GM13977 (cell line): ENCODE measurements at places on chromosomes 5 and 9.

GRCh38 chr5:95620870-95621838, 1.3 kb downstream of the GPR150 start:
- peak; percentile 58 for DNase-seq

DNA sequence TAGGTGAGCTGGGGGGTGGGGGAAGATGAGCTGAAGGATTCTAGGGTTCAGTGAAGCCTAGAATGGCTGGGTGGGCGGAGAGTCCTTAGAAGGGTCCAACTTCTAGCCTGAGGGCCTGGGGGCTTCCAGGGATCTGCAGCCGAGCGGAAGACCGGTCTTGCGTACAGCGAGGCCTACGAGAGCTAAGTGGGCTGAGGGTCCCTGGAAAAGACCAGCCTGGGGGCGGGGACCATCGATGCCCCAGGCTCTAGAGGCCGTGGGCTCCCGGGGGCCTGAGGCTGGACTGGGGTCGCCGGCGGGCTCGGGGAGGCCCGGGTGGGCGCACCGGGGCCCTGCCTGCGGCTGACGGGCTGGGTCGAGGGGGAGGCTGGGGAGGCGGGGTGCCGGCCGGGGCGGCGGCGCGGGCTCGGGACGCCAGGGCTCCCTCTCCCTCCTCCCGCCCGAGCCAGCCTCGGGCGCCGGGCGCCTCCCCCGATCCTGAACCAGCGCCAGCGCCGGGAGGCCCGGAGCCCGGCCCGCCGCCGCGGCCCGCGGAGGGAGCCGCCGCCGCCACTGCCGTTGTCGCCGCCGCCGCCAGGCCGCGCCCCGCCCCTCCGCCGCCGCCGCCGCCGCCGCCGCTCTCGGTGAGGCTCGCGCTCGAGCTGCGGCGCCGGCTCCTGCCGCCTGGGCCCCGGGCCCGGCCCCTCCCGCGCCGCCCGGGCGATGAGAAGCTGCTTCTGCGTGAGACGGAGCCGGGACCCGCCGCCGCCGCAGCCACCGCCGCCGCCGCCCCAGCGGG, at the start of gene MVB12B:
MVB12B (plus strand) TSS at position 602 of the 778 bp plus-strand sequence; CDS start at position 703, 101 bp downstream.
- DNase-seq: peak; percentile 84

DNA sequence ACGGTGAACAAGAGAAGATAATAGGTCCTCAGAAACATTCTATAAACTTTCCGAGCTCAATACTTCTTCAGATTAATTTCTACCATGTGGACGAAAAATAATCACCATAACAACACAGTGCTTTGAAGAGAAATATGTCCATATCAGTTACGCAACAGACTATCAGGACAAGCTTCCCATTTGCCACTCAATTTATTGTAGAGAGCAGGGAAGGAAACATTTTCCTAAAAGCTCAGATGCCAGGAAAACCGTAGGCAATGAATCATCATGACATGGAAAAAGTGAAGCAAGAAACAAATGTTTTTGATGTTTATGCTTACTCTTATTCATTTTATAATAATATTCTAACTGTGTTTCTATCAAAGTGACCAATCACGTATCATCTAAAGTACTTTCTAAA, 87.6 kb downstream of the S1PR3 start:
- DNase-seq: no peak

- no peak for DNase-seq
Measured at GRCh38 chr5:156595132-156595787, 254.8 kb upstream of the PPP1R2B start.

DNA sequence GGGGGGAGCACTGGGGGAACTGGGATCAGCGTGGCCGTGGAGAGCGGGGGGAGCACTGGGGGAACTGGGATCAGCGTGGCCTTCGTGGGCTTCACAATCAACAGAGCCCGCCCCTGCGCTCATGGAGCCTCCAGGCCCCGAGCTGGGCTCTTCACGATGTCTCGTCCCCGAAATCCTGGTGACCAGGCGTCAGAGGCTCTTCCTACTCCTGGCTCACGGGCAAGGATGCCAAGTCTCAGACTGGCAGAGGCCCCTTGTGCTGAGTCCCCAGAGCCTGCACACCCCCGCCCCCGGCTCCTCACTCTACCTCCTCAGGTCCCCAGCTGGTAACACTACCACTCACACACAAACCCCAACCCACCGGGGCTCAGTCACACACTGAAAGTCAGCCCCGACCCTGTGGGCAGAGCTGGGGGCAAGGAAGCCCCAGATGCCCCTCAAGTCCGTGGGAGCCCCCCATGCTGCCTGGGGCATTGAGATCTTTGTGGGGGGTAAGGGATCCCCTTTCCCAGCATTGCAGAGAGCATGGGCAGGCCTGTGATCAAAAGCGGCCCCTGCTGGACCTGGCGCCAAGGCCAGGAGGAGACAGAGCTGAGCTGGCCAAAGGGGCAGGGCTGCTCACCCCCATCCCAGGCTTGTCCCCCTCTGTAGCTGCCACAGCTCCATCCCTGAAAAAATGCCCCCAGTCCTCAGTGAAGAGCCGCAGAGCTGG, 26.7 kb downstream of the LHX3 start:
- no peak for DNase-seq

- no peak for DNase-seq
Measured at GRCh38 chr9:80204054-80204453, 632.3 kb downstream of the TLE4 start.

- no peak for DNase-seq
Measured at GRCh38 chr5:167587772-167588437, 703.5 kb upstream of the WWC1 start.

GRCh38 chr9:127175764-127176163, 53.3 kb upstream of the ANGPTL2 start:
- DNase-seq: no peak

DNA sequence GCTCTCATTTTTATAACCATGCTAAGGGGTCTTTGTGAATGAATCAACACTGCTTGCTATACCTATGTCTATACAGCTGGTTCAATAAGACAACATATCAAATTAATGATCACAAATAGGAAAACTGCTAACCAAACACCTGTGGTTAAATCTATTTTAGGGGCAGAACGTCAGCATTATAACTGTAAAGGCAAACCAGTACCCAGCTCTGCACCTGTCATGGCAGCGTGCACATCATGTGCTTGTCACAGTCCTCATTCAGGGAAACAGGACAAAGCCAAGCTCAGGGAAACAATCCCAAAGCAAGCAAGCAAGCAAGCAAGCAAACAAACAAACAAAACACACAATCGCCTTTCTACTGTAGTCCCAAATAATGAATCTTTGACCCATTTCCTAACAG, 277.7 kb upstream of the DAP start:
- DNase-seq: no peak

DNA sequence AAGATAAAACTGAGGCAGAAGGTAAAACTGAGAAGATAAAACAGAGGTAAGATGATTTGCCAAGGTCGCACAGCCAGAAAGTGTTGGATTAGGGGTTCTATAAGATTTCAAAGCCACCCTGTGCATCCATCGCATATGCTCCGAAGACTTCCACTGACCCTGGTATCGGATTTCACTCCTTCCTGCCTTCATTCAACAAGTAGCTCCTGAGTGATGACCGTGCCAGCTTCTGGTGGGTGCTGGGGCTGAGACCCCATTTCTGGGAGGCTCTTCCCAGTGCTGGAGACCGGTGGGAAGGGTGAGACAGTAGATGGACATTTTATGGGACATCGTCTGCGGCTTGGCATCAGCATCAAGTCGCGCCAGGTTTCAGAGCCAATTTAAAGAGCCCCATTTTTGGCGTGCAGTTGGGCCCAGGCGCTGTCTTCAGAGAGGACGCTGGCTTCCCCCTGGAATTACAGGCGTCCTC, 53.7 kb upstream of the DAB2IP start:
- DNase-seq: no peak

DNA sequence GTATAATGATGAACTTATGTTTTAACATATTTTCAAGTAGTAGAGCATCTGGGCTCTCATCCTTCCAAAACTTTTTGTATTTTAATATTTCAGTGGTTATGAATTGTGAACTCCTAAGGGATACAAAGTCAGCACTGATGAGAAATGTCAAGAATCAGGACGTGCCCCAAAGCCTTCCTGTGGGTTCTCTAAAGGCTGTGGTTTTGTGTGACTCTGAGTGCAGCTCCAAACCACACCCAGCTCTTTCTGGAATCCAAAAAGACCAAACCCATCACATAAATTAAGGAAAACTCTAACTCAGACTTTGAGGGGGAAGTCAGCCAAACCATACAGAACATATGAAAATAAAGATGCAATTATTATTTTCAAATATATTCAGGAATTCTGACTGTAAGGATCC, 40.8 kb upstream of the SMU1 start:
- no peak for DNase-seq

DNA sequence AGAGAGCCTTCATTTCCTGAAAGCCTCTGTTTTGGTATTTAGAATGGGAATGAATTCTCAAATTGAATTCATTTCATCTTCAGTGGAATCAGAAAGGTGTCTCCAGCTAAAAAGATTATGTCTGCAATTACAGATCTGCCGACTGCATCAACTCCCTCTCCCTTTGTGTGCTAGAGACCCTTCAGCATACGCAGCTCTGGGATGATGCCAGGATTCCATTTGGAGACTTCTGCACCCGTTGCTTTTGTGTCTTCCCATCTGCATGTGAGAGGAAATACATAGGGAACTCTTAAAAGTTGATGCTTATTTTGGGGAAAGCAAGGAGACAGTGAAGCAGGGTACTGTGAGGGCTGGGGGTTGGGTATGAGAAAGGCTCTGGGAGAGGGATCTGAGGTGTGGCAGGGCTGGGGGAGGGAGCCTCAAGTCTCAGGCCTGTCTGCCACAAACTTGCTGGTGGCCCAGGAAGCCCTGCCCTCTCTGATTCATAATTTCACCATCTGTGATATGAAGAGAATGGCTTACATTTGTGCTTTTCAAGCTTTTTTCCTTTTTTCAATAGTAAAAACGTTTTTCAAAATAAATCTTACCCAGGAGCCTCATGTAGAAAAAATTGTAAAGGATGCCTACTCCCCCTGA, 89.7 kb upstream of the SAP30L start:
- DNase-seq: no peak

DNA sequence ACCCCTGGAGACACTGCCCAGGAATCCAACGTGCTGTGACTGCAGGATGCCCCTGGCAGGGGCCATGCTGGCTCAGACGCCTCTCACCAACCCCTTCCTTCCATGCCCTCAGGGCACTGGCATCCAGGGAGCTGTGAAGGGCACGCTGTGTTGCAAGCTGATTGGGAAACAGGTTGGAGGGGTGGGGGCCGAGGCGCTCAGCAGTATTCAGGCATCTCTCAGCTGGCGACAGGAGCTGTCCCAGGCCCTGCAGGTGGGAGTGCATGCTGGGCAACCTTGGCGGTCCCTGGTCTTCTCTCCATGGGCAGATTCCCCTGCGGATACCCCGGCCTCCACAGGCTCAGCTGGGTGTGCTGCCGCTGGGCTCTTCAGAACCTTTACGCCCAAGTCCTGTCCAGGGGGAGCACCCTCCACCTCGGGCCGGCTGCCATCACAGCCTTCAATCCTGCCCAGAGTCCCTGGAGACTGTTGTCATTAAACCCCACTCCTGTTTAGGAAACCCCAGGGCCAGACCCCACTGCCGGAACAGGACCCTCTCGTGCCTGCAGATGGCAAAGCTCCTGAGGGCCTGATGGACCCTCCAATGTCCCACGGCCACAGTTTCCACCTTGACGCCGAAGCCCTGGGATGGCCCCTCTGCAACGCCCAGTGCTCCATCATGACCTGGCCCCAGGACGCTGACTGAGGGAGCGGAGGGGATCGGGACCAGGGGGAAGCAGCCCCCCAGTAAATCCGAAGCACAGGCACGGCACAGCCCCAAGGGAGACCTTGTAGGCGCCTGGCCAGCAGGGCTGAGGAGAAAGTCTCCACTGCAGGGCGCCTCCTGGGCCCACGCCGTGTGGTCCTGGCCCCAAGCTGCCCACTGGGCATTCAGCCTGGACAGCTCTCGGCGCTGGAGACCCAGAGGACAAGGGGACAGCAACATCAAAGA, 9.3 kb downstream of the TPPP start:
- DNase-seq: no peak

DNA sequence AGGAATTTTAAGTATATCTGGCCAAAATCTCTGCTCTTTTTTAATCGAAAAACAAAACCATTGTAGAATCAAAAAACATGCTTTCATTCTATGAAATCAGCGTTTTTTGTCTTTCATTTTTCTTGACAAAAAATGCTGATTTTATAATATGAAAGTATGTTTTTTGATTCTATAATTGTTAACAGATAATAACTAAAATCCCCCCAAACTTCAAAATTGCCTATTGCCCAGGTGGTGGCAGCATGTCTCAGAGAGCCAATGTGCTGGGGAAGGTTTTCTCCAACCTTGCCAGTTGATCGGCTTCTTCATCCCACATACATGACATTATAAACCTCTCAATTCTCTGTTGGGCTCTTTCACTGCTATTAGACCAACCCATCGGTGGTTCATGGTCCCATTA, 5.1 kb upstream of the SMIM15 start:
- DNase-seq: peak; percentile 28

- peak; percentile 49 for DNase-seq
Measured at GRCh38 chr5:129460936-129461710, 1.0 kb downstream of the ADAMTS19 start.

GRCh38 chr9:135447126-135447525, 32.5 kb upstream of the PPP1R26 start:
- DNase-seq: no peak

- DNase-seq: no peak
Measured at GRCh38 chr5:164175083-164175482, 669.7 kb downstream of the MAT2B start.
